RPMI7951 (cell line): ENCODE measurements at places on chromosomes 12 and 14. TPM values are rescaled to one million over a fixed set of nuclear protein-coding genes. Genes with fewer than 3 reads are reported as not detected.
A peak's percentile ranks its signal among the peaks of the same experiment; 100 is the strongest.

Gene APOLD1
- 12.6 and 12.7 TPM in 2 replicates for total RNA-seq

Gene CFL2
- total RNA-seq: 78.9 and 128 TPM in 2 replicates

Gene ADCK1
- total RNA-seq: 2.3 and 2.4 TPM in 2 replicates

Gene FAM181A
- total RNA-seq: not detected in 2 replicates

Gene PYGL
- total RNA-seq: 40.2 and 48.3 TPM in 2 replicates

DNA sequence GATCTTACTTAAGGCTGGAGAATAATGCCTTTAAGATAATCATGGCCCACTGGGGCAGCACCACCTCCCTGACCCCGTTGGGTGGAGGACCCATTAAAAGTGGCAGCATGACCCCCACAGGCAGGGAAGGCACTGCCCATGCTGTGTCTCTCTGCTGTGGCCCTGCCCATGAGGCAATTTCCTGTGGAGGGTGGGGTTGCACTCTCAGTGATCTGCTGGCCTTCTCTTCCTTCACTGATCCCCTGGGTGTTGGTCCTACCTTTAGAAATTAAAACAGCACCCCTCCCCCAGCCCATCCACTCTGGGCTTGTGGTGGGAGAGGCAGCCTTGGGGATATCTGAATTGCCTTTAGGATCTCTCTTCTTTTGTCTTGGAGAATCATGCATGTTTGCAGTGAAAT is 17.3 kb downstream of the KLRK1 start:
- no peak for DNase-seq

DNA sequence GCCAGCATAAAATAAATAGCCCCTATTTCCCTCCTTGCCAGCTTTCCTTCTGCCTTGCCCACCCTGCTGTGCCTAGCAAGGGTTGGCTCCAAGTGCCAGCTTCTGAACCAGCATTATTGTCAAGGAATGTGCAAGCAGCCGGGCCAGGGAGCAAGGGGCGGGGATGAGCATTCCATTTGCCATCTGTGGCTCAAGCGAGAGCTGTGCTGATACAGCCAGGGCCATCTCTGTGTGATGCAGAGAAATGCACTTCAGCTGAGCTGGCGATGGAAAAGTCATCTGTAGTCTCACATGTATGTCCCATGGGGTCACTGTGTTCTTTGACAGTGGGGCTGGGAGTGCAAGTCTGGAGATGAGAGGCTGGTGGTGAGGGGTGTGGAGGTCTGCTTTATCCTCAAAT is 137.3 kb downstream of the SUDS3 start:
- no peak for DNase-seq

DNA sequence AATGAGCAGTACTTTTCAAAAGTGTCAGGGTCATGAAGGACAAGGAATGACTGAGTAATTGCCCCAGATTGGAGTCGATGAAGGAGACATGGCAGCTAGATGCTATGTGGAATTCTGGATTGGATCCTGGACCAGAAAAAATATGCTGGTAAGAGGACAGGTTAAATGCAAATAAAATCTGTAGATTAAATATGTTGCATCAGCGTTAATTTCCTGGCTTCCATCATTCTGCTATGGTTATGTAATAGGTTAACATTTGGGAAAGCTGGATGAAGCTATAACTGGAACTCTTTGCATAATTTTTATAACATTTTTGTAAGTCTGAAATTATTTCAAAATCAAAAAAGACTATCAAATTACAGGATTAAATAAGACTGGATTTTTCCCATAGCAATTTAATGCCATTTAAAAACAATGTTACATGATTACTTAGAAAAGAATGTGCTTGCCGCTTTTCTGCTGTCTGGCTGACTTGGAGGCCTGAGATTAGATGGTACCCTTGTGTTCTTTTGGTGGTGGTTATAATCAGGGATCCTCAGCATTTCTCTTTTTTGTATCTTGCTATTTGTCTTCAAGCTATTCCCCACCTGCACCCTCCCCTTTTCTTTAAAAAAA is 65.1 kb downstream of the FBXW8 start:
- no peak for DNase-seq

GRCh38 chr12:90211017-90211416 is 502.4 kb upstream of the ATP2B1 start:
- DNase-seq: peak; percentile 87

- DNase-seq: peak; percentile 92
Measured at GRCh38 chr12:52949413-52950331, 754 bp downstream of the KRT18 start.

DNA sequence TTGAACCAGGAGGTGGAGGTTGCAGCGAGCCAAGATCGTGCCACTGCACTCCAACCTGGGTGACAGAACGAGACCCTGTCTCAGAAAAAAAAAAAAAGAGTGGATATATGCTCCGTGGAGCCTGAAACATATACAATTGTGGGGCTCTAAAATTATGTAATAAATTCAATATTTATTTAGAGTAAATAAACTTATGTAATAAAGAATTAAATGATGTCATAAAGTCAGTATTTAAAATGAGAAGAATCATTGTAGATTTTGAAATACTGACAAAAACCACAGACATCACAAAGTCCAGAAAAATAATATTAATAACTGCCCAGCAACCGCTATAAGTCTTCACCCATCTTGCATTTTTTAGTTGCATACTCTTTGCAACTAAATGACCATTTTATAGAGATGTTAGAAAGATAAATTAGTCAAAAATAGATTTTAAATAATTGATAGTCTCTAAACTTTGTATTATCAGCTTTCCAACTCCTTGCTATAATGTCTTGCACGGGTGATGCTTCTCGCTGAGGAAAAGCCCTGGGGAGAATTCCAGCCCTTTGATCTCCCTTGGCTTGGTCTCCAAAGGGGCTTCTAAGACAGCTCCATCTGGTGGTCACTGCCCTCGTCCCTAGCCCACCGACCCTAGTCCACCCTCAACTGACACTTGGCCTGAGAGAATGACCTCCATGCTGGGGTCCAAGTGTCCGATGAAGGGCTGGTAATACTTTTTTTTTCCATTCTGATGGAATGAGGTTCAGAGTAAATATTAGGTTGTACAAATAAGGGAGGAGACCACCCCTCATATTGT is 7.9 kb upstream of the TMBIM6 start:
- no peak for DNase-seq

DNA sequence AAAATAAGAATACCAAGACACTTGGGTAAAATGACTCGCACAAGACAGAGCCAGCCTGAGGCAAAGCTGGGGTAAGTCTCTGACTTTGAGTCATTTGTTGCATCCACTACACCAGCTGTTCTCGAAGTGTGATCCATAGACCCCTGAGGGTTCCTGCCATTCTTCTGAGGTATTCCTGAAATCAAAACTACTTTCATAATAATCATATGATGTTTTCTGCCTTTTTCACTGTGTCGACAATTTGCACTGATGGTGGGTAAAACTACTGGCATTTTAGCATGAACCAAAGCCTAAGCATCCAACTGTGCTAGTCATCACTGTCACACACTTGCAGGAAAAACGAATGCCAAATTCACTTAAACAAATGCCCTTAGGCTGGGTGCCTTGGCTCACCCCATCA is 135.5 kb upstream of the FUT8 start:
- peak; percentile 82 for DNase-seq

- DNase-seq: no peak
Measured at GRCh38 chr12:94889445-94890210, 113.9 kb downstream of the NDUFA12 start.

DNA sequence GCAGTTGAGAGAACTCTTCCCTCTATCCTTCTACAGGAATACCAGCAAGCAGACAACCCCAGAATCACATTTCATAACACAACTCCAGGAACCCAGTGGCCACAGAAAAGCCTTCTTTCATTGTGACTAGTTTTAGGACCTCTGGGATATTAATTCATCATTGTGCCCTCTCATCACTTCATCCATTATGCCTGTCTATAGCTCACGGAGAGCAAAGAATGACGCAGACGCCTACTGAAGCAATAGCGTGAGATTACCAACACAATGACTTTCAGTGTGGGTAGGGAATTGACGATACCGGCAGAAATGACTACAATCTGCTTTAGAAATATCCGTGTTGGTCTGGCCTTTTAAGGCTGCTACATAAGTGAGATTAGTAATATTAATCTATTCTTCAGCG is 158.1 kb upstream of the FOXG1 start:
- DNase-seq: peak; percentile 22

GRCh38 chr14:103081951-103082350 is 2.1 kb upstream of the LBHD2 start:
- DNase-seq: no peak

DNA sequence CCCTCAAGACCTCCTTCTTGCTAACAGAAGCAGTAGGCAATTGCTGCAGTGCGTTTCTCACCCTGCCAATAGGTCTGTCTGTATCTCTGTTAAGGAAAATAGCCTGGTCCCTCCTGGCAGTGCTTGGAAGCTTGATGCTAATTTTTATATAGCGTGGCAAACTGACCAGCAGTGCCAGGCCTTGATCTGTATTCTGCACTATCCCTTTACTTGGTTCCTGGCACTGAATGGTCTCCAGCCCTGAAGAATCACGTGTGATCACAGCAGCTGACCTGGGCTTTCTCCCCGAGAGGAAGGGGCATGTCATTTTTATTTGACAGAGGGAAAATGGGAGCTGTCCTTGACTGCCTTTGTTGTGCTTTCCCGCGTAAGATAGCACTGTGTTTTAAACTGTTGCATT is 48.7 kb upstream of the TRAF3 start:
- no peak for DNase-seq

GRCh38 chr12:73678335-73678734 is 859.3 kb upstream of the ATXN7L3B start:
- DNase-seq: no peak

DNA sequence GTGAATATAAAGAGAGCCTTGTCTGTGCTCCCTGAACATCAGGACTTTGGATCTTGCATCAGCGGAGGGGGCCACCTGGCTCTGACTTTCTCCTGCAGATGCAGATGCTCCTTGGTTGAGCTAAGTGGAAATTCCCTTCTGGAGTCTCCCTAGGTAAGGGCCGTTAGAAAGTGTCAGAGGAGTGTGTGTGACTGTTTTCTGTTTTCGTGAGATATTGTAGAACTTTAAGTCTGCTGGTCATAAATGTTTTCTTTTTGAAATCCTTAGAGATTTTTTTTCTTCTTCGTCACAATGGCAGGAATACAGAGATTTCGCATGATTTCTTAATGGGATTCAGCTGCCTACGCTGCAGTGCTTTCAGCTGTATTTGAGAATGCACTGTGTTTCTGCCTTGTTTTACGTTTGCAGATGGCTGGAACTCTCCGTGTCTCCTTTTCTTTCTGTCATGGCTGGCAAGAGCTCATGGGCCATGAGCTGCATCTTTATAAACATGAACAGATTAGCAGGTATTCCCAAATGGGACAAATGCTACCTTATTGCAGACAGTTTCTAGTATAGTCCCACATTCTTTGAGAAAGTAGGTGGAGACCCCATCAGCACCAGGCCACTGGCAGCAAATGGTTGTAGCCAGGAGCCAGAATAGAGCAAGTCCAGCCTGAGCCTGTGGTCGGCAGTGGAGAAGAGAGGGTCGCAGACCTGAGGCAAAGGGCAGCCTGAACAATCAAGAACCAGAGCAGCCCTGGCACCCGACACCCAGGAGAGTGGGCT is 76.2 kb upstream of the FRMD6 start:
- no peak for DNase-seq

GRCh38 chr12:82527165-82527780 is 159.4 kb upstream of the TMTC2 start:
- peak; percentile 24 for DNase-seq

DNA sequence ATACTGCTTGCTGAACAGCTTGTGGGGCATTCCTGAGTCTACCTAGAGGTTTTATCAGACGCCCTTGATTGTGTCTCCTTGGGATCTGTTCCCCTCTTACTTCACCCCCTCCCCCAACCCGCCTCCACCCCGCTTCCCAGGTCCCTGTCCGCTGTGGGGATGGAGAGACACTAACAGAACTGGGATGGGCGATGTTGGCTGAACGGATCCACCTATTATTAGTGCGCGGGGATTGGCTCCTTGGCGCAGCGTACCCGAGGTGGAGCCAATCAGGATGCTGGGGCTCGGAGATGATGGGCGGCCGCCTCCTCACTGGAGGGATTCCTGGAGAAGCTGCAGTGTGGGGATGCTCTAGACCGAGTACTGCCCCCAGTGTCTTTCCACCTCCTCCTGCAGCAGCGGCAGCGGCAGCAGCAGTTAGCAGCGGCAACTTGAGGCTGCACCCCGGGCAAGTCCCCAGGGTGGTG is at the start of gene SYT1:
Gene SYT1, plus strand, starts transcription at position 372 of the 467 bp plus-strand sequence.
- DNase-seq: peak; percentile 88

GRCh38 chr14:51094282-51094821 is 553 bp downstream of the TRIM9 start:
- no peak for DNase-seq

- DNase-seq: no peak
Measured at GRCh38 chr12:116153983-116154382, 123.5 kb downstream of the MED13L start.

- no peak for DNase-seq
Measured at GRCh38 chr14:61691495-61691894, 3.8 kb upstream of the HIF1A start.

- no peak for DNase-seq
Measured at GRCh38 chr12:20018406-20018805, 349.9 kb upstream of the PDE3A start.

GRCh38 chr12:49547090-49547690 is 8.4 kb downstream of the KCNH3 start:
- DNase-seq: no peak

GRCh38 chr12:16437926-16438325 is 90.5 kb downstream of the MGST1 start:
- no peak for DNase-seq

DNA sequence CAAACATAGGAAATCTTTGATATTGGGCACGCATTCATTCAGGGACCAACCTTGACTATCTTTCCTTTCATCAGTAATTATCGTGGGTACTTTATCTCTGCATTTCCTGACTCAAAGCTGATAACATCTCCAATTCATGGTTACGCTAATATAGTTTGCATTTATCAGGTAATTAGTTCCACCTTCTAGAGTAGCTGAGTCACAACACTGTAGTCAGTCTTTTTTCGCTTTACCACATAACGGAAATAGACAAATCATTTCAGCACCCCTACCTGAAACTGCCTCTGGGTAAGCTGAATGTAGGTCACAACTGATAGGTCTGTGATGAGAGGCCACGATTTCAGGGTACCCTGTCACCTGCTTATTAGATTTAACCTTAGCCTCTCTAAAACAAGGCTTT is 36.7 kb upstream of the IL22 start:
- peak; percentile 24 for DNase-seq
